Upper lobe of left lung (tissue), 6 donors: ENCODE measurements at places on chromosomes 2 and 18. TPM values are rescaled to one million over a fixed set of nuclear protein-coding genes. Genes with fewer than 3 reads are reported as not detected.

The PKDCC gene
- total RNA-seq = 65.0 TPM

The FKBP1B gene
- total RNA-seq = 27.3 TPM

The CDH7 gene
- total RNA-seq = 0.13 TPM

The IL36B gene
- not detected for total RNA-seq

The SDC1 gene
- total RNA-seq = 213 TPM

The CRIM1 gene
- 128 TPM for total RNA-seq

The MATN3 gene
- 9.2 TPM for total RNA-seq

The AKAIN1 gene
- not detected for total RNA-seq

The ANTXR1 gene
- 29.1 TPM for total RNA-seq

The NETO1 gene
- total RNA-seq = not detected

The FTCDNL1 gene
- 2.9 TPM for total RNA-seq

The SMIM21 gene
- total RNA-seq = not detected

The COBLL1 gene
- total RNA-seq = 128 TPM

The DOK6 gene
- 6.1 TPM for total RNA-seq

The GRB14 gene
- total RNA-seq = 4.2 TPM

The GALNT14 gene
- 0.98 TPM for total RNA-seq

The CD302 gene
- total RNA-seq = 70.9 TPM

The PPP1R1C gene
- not detected for total RNA-seq

The ARID5A gene
- total RNA-seq = 37.9 TPM

The FAM237A gene
- total RNA-seq = not detected

The SERPINB12 gene
- not detected for total RNA-seq

The THSD7B gene
- not detected for total RNA-seq

The FAP gene
- 6.9 TPM for total RNA-seq

The ZNF385B gene
- 30.1 TPM for total RNA-seq

The RSAD2 gene
- total RNA-seq = 10.3 TPM

The ARHGAP15 gene
- 15.3 TPM for total RNA-seq

The SATB2 gene
- total RNA-seq = 1.7 TPM

The UGT1A8 gene
- not detected for total RNA-seq

The ICOS gene
- total RNA-seq = 0.98 TPM
